HTR-8/SVneo (cell line): ENCODE measurements at places on chromosomes 7 and 10.

DNA sequence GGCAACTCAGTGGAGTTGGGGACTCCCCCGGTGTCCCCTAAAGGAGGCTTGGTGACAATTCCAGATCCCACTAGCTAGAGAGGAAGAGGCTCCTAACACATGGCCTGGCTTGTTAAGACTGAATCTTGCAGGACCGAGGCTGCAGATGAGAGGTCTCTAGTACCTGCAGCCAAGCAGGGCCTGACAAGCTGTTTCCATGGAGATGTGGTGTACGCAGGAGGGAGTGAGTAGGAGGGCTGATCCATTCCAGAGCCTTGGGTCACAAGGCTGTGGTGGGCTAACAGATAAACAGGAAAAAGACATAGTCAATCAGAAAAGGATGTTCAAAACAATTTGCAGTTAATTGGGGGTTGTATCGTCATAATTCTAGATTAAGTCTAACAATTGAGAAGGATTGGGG lies 77.3 kb upstream of the MKLN1 start:
- DNase-seq: no peak

DNA sequence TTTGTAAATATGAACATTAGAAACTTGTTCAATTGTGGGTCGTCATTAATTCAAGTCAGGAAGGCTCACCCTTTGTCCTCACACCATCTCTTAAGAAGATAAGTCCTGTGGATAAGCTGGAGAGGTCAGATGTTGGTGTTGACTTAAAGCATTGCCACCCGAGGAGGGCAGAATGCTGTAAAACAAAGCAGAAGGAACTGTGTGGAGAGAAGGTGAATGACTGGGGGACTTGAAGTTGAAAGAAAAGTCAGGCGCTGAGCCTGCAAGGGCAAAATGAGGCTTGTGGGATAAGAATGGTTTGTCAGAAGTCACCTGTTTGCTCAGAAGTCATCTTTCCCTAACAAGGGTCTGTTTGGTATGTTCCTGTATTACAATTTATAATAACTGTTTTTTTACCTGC lies 9.1 kb downstream of the RPA3 start:
- no peak for DNase-seq

DNA sequence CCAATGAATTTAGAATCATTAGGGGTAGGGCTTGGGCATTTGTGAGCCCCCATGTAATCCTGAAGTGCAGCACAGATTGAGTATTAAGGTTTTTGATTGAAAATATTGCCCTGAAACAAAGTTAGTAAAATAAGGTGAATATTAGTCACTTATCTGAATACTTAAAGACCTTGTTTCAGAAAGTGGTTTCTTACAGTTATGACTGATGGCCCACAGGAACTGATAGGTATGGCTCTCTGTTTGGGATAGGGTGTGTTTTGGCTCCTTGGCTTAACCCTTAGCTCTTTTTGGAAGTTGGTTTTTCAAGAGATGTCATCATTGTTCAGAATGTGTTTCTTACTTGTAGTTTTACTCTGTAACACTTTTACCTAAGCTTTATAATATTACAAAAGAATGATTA lies 34.8 kb downstream of the MDFIC start:
- no peak for DNase-seq

- DNase-seq: no peak
Measured at GRCh38 chr7:10355816-10356215, 617.9 kb upstream of the PHF14 start.

DNA sequence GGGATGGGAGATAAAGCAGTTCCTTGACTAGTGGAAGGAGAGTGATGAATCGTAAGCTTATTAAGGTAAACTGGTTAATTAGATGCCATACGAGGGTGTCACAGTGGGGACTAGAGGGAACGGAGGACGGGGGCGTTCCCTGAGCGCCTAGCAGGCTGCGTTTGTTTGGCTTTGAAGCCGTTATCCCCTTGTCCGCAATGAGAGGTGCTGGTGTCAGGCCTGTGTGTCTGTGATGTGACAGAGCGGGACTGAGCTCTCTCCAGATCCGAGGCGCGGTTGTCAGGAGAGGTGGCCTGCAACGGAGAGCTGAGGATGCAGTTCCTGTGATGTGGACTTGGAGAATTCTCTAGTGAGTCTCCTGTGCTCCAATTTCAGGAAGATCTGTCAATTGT lies 60.0 kb upstream of the PRPS1L1 start:
- no peak for DNase-seq

DNA sequence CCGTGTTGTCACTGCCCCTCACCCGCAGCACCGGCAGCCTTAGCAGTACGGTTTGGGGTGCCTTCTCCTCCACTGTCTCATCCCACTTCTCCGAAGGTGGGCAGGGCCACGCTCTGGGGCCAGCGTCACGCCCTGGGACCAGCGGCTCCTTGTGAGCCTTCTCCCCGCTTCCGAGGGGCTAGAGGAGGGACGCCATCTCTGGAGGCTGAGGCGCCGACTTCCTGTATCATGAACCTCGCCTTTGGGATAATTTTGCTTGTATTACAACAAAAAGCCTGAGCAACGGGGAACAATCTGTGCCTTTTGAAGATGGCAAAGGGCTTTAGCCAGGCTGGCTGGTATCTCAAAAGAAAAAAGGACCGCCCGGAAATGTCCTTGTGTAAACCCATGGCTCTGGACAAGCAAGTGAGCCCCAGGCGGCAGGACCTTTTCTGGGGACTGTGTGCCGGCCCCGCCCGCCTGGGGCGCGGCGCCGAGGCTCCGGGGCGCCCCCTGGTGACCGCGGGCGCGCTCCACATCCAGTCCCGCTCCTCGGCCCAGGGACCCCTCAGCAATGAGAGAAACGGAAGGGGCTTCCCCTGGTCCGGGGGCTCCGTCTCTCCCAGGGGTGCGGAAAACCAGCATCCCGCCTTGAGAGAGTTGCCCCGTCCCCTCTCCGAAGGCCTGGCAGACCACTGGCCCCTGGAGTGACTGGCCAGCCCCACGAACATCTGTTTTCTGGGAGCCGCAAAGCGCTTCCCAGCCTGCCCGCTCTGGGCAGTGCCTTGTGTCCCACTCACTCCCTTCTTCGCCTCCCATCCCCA lies 3.8 kb downstream of the DEPP1 start:
- DNase-seq: peak; percentile 60

DNA sequence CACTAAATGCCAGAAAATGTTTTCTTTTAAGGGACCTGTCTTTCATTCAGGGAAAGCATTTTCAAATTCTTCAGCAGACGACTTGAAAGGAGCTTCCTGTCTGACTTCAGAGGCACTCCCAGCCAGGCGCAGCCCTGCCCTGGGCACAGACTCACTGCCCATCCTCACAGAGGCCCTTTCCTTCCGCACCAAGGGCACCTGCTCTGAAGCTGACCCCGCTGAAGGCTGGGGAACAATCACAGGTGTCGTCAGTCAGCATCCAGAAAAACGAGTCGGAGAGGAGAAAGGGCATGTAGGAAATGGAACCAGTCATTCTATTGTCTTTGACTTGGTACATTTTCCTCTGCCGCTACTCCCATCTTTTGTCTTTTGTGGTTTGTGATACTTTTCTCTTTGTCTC lies 125.3 kb upstream of the PARD3 start:
- DNase-seq: no peak

DNA sequence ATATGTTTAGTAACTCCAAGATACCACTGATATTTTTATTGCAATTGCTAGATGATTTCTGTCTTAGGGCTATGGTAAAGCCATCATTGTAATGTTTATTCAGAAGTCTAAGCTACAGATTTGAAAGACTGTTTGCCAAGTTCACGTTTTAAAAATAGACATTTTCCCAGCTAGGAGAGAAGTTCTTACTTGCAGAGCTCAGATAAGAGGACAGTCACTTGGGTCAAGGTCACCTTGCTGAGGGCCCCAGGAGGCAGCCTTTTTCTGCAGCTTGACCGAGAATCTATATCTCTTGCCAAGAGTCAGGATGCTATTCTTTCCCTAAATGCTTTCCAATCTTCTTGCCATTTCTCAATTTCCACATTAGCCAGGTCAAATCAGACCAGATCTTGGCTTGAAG lies 1011.2 kb downstream of the KCNMA1 start:
- DNase-seq: no peak

- DNase-seq: no peak
Measured at GRCh38 chr7:1948887-1949680, 279.0 kb downstream of the ELFN1 start.
